Stimulated activated CD4-positive, alpha-beta T cell treated with anti-CD3 and anti-CD28 coated beads, Interleukin-1b, Interleukin-23, amount 100 ng/mL, for 1 hour (primary cell): ENCODE measurements at places on chromosomes 2 and 18.

DNA sequence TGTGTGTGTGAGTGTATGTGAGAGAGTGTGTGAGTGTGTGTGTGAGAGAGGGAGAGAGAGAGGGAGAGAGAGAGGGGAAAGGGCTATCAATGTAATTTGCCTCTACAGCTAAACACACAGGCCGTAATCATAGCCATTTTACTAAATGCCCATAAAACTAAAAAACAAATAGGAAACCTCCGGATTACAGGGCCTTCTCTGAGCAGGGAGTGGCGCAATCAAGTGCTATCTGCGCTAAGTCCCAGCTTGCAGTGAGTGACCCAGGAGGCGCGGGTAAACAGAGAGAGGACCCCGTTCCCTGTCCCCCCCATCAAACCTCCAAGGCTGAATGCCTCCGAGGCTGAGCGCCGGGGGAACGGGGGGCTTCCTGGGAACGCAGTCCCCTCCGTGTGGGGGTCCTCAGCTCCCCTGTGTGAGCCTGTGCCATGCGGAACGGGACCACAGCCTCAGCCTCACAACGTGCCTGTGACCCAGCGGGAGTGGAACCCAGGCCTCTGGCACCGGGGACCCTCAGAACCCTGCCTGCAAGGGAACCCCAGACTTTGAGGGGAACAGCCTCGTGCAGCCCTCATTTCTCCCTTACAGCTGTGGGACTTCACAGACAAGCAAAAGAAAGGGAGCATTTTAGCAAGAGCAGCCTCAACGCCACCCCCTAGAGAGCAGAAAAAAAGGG, 54.7 kb upstream of the ID2 start:
- no peak for DNase-seq

GRCh38 chr18:49446481-49446880, 14.0 kb downstream of the DYM start:
- no peak for DNase-seq

DNA sequence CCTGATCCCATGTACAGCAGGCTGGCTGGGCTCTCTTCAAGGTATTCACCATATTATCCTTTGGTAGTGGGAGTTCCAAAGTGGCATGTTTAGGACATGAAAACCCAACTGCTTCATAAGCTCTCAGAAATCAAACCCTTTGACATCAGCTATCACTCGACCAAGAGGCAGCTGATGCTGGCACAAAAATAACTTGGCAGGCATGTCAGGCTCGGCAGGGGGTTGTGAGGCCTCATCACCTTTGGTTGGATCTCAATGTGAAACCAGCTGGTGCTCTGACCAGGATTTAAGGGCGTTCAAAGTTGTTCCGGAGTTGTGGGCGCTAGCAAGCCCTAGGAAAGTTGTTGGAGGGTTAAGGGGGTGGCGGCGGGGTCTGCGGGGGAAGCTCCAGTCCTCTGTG, 171.9 kb downstream of the FHOD3 start:
- DNase-seq: no peak

DNA sequence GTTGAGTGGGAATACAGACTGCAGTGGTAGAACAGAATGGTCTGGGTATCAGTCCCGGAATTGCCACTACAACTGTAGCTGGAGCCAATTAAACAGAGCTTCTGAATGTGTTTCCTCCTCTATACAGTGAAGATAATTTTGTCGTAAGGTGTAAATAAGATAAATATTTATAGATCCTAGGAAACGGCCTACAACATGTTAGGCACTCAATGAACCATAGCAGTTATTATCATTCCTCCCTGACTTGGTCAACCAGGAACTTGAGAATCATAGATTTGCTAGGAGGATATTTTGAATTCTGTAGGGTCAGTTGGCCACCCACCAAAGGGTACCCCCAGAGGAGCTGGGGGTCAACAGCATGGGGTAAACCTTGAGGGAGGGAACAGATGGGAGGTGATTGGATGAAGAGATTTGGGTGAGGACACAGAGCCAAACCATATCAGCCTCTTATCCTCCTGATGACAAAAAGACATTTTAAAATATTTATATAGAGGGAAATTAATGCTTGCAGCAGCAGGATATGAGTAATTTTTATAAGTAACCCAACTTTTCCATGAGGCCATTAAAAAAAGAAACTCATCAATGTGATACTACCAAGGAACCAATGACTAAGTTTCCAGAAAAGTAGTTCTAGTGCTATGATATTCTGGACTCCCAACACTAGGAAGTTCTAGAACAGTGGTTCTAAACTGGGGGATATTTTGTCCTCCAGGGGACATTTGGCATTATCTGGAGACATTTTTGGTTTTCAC, 4.0 kb downstream of the DHRS9 start:
- no peak for DNase-seq

DNA sequence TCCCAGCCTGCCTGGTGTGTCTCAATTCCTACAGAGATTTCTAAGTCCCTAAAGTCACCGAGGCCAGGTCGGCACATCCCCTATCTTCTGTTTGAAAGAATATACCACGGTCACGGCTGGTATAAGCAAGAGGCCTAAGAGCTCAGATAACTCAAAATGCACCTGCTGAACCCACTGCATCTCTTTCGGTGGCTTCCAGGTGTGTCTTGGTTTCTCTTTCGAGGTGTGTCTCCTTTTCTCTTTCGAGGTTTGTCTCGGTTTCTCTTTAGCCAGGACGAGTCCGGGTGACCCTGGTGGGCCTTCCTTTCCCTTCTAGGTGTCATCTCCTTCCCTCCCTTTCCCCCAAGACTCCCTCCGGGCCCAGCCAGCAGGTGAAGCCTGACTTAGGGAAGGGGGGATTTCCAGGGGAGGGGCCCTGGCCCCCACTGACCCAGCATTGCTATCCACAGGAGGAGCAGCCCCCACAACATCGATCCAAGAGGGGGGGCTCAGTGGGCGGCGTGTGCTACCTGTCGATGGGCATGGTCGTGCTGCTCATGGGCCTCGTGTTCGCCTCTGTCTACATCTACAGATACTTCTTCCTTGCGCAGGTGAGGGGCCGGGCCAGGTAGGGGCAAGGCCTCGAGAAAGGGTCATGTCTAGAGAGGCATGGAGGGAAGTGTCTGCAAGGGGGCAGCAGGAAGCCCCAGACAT, 8.4 kb downstream of the ITM2C start:
- no peak for DNase-seq

- no peak for DNase-seq
These were observed 10.1 kb downstream of the ARHGEF4 start for GRCh38 chr2:130846686-130847375.

DNA sequence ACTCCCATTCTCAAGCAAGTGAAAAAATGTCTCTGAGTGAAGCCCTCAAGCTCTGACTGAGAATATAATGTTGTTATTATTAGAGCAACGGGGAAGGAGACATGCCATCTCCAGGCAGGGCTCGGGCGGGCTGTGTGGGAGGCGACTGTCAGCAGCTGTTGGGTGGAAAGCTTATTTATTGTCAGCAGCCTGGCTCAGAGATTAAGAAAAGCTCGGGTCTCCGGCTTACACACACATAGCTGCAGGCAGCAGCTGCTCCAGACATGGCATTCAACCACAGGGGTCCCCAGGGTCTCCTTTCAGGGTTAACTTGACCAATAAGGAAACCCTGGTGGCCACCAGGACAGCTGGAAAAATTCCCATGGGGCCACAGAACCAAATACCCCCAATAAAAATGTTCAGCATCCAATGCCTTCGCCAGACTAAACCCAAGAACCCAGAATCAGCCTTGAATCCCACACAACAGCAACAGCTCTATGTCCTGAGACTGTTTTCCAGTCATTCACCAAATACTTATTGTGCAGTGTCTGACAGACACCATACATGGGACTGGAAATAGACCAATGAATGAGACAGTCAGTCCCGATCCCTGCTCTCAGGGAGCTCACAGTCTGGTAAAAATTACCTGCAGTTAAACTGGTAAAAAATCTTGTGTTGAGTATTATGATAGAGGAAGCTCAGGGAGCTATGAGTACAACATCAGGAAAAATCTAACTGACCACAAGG, 70.5 kb upstream of the RTN4 start:
- DNase-seq: no peak

DNA sequence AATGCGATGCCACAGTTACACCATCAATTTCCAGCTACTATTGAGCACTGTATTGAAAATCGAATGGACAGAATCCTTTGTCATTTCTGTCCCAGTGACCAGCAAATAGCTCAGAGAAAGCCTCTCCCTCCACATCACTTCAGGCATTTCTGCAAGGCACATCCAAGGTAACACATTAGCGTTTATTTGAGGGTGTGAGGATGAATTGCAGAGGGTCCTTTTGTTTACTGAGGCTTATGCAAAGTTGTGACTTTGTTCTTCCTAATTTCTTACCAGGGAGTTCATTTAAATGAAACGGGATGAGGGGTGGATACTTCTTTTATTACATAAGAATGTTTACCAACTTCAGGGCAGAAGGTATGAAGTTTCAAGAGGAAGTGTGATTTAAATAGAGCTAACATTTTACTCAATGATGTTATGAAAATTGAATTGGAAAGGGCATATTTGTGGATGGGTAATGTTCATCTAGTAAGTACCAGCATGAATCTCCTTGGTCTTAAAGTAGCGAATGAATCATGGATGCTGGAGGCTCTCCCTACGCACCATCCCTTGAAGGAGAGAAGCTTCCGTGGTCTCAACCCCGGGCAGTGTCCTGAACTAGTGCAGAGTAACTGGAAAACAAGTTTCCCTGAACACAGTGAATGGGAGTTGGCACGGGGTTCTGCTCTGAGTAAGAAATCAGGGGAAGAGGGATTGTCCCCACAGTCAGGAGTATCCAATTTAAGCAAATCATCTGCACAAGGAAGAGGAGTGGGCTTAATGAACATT, 756.5 kb downstream of the GALR1 start:
- DNase-seq: no peak

GRCh38 chr2:53848062-53848461, 11.7 kb downstream of the GPR75 start:
- no peak for DNase-seq

DNA sequence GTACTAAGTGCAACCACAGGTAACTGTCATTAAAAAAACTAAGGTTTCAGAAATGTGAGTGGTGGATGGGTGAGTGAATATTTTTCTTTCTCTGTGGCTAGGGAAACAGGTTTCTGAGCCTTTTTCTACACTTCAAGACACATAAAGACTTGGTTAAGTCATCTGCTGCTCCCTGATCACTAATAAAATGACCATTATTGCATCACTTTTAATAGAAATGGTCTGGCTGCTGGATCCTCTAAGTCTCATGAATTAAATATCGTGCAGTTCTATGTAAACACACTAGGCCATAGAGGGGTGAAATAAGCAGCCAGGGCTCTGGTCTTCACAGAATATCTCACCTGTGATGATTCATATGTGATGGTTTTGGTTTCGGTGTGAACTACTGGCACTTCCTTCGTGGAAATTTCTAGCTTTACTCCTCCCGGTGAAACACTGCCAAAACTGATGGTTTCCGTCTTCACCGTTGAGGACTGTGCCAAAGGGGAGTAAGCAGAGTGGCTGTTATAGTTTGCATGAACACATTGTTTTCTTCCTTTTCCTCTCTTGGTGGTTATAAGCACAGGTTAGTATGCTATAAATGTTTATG, 100.4 kb upstream of the ZBTB14 start:
- DNase-seq: no peak

DNA sequence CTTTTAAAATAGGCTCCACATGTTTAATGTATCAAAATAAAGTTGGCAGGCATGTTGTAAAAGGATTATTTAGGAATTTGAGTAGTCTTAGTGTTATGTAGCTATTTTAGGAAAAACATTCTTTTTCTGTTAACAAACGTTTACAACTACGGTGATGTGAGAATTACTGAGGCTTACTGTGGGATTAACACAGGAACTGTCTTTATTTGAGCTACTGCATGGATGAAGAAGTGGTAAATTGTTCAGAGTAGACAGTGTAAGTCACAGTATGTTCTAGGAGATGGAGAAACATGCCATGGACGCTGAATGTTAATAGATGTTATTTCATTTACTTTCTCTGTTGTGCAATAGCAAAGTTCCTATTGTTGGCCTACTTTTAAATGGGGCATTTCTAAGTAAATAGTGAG, 1.6 kb downstream of the PPM1B start:
- no peak for DNase-seq

DNA sequence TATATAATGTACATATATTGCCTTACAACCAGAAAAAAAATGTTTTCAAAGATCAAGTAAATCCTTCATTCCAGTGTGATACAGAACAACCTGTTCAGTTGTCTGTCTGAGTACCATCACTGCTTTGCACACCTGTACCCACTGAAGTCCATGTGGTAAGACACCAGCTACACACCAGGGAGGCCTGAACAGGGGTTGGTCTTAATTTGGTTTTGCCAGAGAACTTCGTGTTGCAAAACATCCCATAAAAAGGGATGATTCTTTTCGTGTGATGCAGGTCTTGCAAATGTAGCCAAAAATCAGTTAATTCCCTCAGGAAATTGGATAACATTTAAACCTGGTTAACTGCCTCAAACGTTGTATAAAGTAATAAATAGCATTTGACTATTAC, 73.7 kb upstream of the SLC1A4 start:
- DNase-seq: no peak

- DNase-seq: no peak
These were observed 137.1 kb upstream of the TACR1 start for GRCh38 chr2:75336451-75336850.

DNA sequence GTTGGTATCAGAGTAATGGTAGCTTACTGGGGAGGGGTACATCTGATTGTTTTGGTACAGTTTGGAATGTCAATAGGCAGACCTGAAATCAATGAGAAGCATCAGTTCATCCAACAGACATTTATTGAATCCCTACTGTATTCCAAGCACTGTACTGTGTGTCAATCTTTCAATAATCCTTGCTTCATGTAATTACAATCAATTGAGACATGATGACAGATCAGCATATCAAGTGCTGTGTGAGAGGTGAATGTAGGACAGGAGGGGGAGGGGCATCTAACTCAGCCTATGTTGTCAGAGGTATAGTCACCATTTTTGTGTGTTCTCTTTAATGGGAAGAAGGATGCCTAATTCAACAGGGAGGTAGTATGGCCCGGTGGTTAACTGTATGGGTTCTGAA, 146.9 kb downstream of the SLC4A10 start:
- no peak for DNase-seq

DNA sequence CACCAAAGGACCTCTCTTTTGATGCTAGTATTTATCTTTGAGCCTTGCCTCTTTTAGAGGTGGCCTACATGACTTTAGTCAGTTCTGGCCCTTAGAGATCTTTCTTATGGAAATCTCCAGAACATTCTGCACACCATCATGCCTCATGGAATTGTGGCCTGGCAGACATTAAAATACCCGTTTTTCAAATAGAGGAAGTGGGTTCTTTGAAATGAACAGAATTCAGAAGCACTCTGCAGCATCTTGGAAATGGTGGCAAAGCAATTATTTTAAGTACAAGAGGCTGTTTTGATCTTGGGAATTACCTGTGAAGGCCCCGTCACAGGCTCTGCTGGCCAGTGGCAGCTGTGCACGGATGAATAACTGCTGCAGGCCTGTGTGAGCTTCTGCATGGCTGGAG, 40.7 kb upstream of the APCDD1 start:
- DNase-seq: no peak

DNA sequence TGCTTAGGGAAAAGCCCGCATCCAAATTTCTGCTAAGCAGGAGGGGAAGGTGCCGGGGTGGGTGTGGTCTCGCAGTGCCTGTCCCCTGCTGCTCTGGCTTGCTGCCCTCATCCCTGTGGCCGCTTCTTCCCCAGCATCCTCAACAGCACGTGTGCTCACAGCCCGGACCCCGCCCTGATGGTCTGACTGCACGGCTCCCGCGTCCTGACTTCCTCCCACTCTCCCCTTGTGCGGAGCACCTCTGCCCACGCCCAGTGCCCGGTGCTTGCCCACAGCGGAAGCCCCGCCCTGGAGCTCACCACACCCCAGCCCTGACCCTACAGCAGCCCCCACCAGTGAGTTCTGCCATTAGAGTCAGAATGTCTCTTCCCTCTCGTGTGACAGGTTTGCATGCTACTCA, 277.9 kb downstream of the NDUFA10 start:
- no peak for DNase-seq
